T-helper 17 cell (primary cell): ENCODE measurements at places on chromosomes 16 and 17. TPM values are rescaled to one million over a fixed set of nuclear protein-coding genes. Genes with fewer than 3 reads are reported as not detected.

The KRTAP3-1 gene
- not detected for total RNA-seq

DNA sequence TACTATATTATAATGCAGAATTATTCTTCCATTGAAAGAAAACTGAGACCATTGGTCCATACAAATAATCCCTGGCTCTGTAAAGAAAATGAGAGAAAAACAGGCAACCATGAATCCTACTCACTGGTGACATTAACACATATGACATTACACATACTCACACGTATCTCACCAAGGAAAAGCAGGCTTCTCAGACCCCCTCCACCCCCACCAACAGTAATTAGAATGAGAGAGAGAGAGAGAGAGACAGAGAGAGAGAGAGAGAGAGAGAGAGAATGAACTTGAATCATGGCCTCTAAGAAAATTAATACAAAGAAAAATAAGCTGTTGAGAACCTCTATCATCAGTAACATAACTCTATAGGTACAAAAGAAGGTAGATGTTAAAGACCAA lies 132.0 kb downstream of the SNX11 start:
- no peak overlapping the region for H3K4me3 ChIP-seq
- no peak for DNase-seq

- no peaks in the 10 kb centered on the region for H3K27me3 ChIP-seq
- peak overlapping the region; percentile 93 for H3K4me3 ChIP-seq
- H3K4me1 ChIP-seq = peaks cover 49% of the 10 kb centered on the region
- DNase-seq = peak; percentile 52
- peak overlapping the region; percentile 85 for H3K27ac ChIP-seq
These were observed 718 bp downstream of the ATP2A3 start for GRCh38 chr17:3963237-3964201.

The CCT6B gene
- 3.5 TPM for total RNA-seq

The CDC42EP4 gene
- 4.0 TPM for total RNA-seq

DNA sequence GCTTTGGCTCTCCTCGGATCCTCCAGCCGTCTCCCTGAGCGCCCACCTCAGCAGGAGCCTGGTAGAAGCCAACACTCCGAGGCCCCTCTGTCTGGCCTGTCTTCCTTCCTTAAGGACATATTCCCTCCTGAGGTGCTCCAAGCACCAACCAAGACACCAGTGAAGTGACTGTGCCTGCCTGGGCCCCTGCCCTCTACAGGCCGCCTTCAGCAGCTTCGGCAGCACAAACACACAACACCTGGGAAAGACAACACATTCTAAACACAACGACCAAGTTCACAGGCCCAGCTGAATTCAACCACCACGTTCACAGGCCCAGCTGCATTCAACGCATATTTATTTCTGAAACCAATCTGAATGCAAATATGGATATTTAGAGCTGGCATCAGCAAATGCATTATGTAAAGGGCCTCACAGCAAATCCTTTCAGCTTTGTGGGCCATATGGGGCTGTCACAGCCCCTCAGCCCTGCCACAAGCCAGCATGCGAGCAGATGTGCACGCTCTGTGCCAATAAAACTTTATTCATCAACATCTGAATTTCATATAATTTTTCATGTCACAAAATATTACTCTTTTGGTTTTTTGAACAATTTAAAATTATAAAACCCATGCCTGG lies 12.2 kb downstream of the GALNS start:
- H3K36me3 ChIP-seq = no peaks in the 10 kb centered on the region
- no peak for DNase-seq
- H3K27me3 ChIP-seq = no peaks in the 10 kb centered on the region
- H3K4me1 ChIP-seq = peaks cover 2% of the 10 kb centered on the region
- no peak overlapping the region for H3K27ac ChIP-seq

The C17orf67 gene
- 6.6 TPM for total RNA-seq

- no peak for DNase-seq
- peak overlapping the region; percentile 95 for H3K4me3 ChIP-seq
- peaks cover 90% of the 10 kb centered on the region for H3K27me3 ChIP-seq
- peaks cover 9% of the 10 kb centered on the region for H3K36me3 ChIP-seq
- peaks cover 30% of the 10 kb centered on the region for H3K4me1 ChIP-seq
- no peak overlapping the region for H3K27ac ChIP-seq
These were observed 1.5 kb downstream of the DLX3 start for GRCh38 chr17:49993423-49994060.

- H3K27me3 ChIP-seq = peaks cover 9% of the 10 kb centered on the region
- DNase-seq = no peak
- no peaks in the 10 kb centered on the region for H3K4me1 ChIP-seq
- H3K4me3 ChIP-seq = no peak overlapping the region
These were observed 32.3 kb upstream of the GNG13 start for GRCh38 chr16:832652-833336.

The ATP2C2 gene
- not detected for total RNA-seq

DNA sequence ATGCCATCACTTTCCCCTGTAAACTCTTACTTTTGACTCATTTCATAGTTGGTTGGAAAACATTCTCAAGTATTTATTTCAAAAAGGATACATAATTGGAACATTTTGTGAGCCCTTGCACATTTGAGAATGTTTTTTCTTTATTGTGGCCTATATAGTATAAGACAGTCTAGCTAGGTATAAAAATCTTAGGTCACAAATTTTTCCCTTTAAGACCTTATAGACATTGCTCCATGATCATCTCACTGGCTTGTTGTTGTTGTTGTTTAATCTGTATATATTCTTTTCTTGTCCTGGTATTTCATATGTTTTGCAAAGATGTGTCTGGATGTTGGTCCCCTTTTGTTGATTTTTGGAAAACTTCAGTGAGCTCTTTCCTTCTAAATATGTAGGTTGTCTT lies 194.2 kb downstream of the NTN1 start:
- no peak overlapping the region for H3K4me3 ChIP-seq
- H3K27me3 ChIP-seq = no peaks in the 10 kb centered on the region
- peaks cover 6% of the 10 kb centered on the region for H3K4me1 ChIP-seq
- DNase-seq = no peak

DNA sequence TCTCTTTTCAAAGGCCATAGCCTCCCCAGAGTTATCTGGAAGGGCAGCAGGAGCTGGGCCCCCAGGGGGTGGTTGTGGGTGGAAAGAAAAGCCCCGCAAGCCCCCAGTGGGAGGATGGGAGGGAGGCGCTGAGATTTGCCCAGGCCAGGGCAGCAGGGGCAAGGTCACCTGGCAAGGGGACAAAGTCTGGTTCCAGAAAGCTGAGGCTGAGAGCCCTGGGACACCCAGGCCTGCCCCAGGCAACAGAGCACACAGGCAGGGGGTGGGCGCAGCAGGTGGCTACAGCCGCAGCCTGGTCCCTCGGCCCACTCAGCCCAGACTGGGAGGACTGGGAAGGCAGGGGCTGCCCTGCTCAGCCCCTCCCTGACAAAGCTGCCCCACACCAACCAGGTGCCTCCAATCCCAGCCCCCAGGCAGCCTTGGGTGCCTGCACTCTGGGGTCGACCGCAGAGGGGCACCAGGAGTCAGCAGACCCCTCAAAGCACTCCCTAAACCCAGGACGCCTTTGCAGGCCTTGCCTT lies 23.7 kb upstream of the GSG1L start:
- H3K27ac ChIP-seq = no peak overlapping the region
- no peak overlapping the region for H3K4me3 ChIP-seq
- H3K4me1 ChIP-seq = peaks cover 3% of the 10 kb centered on the region
- H3K36me3 ChIP-seq = no peaks in the 10 kb centered on the region
- DNase-seq = no peak

DNA sequence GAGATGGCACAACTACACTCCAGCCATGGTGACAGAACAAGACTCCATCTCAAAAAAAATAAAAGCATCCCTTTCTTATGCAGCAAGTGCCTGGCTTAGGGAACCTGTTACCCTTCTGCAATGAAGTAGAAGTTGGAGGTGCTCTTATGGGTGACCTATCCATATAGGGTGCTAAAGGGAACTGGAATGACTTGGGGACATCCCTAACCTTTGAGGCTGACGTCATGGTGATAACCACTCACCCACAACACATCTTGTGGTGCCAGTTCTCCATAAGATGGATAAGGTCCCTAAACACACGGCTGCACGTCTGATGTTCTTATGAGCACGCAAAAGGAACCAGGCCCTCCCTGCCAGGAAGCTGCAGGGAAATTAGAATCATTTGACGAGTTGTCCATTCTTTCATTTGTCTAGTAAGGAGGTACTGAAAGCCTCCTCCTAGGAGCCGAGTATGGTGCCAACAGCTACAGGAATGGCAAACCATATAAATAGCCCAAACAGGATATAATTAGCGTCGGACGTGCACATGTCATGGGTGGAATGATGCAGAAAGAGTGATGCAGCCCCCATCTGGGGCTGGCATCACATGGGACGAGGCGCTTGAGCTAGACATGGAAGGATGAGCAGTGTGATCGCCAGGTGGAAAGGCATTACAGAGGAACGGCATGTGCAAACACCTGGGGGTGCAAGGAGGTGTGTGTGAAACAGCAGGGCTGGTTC lies 52.5 kb downstream of the ARHGAP27 start:
- H3K36me3 ChIP-seq = peaks cover 5% of the 10 kb centered on the region
- H3K27me3 ChIP-seq = peaks cover 25% of the 10 kb centered on the region
- no peak for DNase-seq
- no peak overlapping the region for H3K4me3 ChIP-seq
- no peak overlapping the region for H3K27ac ChIP-seq

The SPATA22 gene
- total RNA-seq = 0.22 TPM

DNA sequence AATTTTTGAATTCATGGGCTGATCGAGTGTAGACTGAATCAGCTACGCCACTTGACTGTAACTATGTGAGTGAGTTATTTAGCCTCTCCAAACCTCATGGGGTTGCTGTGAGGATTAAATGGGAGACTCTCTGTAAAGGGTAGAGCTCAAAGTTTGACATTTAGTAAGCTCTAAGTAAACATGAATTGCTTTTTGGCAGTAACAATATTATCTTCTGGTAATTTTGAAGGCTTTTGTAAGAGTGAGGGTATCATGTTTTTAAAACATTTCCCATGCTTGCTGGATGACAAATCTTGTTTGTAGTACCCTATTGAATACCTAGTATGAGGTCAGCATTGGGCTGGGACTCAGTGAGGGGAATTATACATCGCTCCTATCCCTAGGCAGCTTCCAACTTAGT lies 35.3 kb downstream of the MRTFB start:
- no peaks in the 10 kb centered on the region for H3K27me3 ChIP-seq
- H3K4me1 ChIP-seq = peaks cover 37% of the 10 kb centered on the region
- H3K36me3 ChIP-seq = no peaks in the 10 kb centered on the region
- no peak overlapping the region for H3K27ac ChIP-seq
- no peak overlapping the region for H3K4me3 ChIP-seq
- no peak for DNase-seq

DNA sequence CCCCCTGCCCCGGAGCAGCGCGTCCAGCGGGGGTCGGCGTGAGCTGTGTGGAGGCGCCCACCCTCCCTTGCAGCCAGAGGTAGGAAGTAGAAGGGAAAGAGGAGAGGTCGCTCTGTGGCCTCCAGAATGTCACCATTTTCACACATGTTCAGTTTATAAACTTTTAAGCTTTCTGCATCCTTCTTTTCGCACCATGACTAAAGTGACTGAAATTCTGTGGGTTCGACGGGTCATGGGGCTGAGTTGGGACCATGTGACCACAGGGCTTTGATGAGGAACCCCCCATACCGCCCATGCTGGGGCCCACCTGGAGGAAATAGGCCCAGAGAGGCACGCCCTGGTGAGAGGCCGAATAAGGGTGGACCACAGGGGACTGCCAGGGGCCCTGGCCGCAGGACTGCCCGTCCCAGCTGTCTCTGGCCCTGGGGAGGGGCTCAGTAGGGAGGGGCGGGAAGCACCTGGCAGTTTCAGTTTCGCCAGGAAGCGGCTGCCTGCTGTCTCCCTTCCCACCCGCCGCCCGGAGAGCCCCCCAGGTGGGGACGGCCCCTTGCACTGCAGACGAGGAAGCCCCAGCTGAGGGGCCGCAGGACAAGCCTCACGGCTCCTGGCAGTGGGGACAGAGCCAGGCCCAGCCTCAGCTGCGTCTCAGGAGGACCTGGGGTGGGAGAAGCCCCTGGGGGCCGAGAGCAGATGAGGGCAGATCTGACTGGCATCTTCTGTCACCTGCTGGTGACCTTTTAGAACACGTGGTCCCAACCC lies 9.0 kb downstream of the CBFA2T3 start:
- H3K27ac ChIP-seq = no peak overlapping the region
- H3K36me3 ChIP-seq = peaks cover 5% of the 10 kb centered on the region
- peaks cover 10% of the 10 kb centered on the region for H3K4me1 ChIP-seq
- H3K4me3 ChIP-seq = peak overlapping the region; percentile 78
- no peak for DNase-seq

The CDH3 gene
- total RNA-seq = 0.37 TPM

- H3K4me1 ChIP-seq = peaks cover 37% of the 10 kb centered on the region
- peak overlapping the region; percentile 62 for H3K4me3 ChIP-seq
- DNase-seq = no peak
- H3K27ac ChIP-seq = peak overlapping the region; percentile 86
- no peaks in the 10 kb centered on the region for H3K36me3 ChIP-seq
- no peaks in the 10 kb centered on the region for H3K27me3 ChIP-seq
These were observed 3.8 kb downstream of the SMARCD2 start for GRCh38 chr17:63838631-63839171.

The SBK1 gene
- total RNA-seq = 17.7 TPM

- H3K4me1 ChIP-seq = peaks cover 71% of the 10 kb centered on the region
- peak overlapping the region; percentile 76 for H3K27ac ChIP-seq
- peaks cover 5% of the 10 kb centered on the region for H3K36me3 ChIP-seq
- H3K4me3 ChIP-seq = peak overlapping the region; percentile 97
- DNase-seq = no peak
These were observed 2.1 kb downstream of the HES7 start for GRCh38 chr17:8121681-8122421.
